ENCODE measurements at places on chromosomes 5 and 9. TPM values are rescaled to one million over a fixed set of nuclear protein-coding genes. Genes with fewer than 3 reads are reported as not detected.

- no peak for DNase-seq
These were observed 70.0 kb downstream of the MPDZ start for GRCh38 chr9:13209498-13209897.

- DNase-seq, result no peak
These were observed 481.2 kb downstream of the ACTL7B start for GRCh38 chr9:108374626-108375025.

- no peak for DNase-seq
These were observed 87.7 kb downstream of the ACER2 start for GRCh38 chr9:19496321-19497050.

- DNase-seq, result no peak
These were observed 64.6 kb downstream of the NEURL1B start for GRCh38 chr5:172705576-172706084.

- DNase-seq, result no peak
These were observed 15.3 kb upstream of the NDST1 start for GRCh38 chr5:150492621-150493020.

CCDC69 gene
- 26.9 TPM for total RNA-seq

DNA sequence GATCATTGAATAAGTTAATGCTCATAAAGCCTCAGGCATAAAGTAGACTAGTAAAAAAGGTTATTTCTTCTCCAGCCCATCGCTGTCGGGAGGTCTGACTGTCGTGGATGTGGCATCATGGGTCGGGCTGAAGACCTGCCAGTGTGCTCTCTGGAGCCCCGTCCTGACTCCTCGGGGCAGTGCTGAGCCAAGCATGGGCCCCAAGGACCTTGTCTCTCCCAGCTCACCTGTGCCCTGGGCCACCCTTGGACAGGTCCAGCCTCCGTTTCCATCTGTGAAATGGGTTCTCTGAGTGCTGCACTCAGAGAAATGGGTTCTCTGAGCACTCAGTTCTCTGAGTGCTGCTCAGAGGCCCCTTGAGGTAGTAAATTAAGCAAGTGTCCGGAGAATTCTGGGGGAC lies 269.0 kb downstream of the GADD45G start:
- DNase-seq, result no peak

All from activated CD4-positive, alpha-beta T cell treated with anti-CD3 and anti-CD28 coated beads for 36 hours (primary cell).